NCI-H446 (cell line): ENCODE measurements at places on chromosomes 3 and 15.

DNA sequence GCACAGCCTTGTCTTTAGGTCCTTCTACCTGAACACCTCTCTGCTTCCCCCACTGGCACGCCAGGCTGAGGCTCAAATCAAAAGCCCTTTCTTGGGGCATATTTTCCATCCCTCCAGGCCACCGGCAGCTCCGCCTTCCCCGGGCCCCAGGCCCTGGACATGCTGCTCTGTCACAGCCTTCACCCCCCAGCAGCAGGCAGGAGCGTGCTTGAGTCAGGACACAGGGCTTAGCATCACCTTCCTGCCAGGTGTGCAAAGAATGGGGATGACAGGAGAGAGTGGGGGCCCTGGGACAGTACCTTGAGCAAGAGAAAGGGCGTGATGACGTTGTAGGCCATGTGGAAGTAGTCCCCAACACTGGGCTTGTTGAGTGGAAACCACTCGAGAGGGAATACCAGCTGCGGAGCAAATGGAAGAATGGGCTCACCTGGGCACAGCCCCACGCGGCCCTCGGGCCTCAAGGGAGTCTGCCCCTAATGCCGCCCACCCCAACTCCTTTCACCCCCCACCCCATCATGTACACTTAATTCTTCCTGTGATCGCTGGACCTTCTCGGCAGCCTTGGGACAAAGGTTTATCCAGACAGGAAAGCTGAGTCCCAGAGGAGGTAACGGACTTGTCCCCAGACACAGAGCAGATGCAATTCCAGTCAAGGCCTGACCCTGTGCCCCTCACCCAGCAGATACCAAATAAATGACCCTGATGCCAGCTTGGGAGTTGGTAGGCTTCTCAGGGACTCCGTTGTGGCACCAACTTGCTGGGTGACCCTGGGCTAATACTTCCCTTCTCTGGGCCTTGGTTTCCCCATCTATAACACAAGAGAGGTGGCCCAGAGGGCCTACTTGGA, 9.1 kb upstream of the CALML4 start:
- no peak for DNase-seq

GRCh38 chr3:78496501-78496900, 1271.3 kb downstream of the ROBO1 start:
- DNase-seq: peak; percentile 61

GRCh38 chr15:94677202-94677790, 445.9 kb downstream of the MCTP2 start:
- no peak for DNase-seq

DNA sequence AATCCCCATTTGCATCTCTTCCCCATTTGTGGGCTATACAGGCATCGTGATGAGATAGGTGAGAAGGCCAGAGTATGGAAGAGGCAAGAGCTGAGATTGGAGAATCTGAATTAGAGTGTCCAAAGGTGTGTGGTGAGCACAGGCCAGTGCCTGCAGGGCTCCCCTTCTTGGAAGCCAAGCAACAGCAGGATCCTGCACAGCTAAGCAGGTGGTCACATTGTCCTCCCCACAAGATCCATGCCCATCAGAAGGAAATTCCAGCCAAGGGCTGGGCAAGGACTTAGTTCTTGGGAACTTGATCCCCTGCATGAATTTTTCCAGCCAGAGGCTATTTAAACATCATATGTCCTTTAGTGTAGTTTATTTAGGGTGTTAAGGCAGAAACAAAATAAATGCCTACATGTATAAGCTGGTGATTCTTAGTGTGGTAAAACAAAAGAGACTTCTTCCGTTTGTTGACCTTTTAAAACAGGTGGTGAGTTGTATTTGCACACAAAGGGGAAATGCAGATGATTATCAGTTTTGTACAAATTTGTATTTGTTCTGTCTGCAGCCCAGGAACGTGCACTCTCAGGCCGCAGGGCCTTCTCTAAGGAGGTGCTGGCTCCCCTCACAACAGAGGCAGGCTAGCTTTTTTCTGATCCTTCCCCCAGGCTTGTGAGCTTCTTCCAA, 110.2 kb downstream of the PLCL2 start:
- DNase-seq: no peak

DNA sequence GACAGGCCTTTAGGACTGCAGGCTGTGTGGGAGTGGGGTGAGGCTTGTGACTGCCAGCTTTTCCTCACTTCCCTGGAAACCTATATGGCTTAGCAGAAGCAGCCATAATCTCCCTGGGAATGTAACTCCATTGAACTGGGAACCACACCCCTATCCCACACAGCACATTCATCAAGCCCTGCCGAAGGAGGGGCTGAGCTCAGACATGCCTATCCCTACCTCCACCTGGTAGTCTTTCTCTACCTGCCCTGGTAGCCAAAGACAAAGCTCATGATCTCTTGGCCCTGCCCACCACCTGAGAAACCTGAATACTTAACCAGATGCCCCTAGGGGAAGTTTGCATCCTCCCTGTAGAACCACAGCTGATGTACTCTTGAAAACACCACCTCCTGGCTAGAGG, 219.8 kb downstream of the UNC13C start:
- no peak for DNase-seq

- no peak for DNase-seq
Measured at GRCh38 chr3:176794406-176794805, 402.9 kb downstream of the TBL1XR1 start.

GRCh38 chr15:60525341-60526039, 46.5 kb upstream of the ICE2 start:
- no peak for DNase-seq

- no peak for DNase-seq
Measured at GRCh38 chr3:59605318-59605717, 555.5 kb upstream of the CFAP20DC start.

DNA sequence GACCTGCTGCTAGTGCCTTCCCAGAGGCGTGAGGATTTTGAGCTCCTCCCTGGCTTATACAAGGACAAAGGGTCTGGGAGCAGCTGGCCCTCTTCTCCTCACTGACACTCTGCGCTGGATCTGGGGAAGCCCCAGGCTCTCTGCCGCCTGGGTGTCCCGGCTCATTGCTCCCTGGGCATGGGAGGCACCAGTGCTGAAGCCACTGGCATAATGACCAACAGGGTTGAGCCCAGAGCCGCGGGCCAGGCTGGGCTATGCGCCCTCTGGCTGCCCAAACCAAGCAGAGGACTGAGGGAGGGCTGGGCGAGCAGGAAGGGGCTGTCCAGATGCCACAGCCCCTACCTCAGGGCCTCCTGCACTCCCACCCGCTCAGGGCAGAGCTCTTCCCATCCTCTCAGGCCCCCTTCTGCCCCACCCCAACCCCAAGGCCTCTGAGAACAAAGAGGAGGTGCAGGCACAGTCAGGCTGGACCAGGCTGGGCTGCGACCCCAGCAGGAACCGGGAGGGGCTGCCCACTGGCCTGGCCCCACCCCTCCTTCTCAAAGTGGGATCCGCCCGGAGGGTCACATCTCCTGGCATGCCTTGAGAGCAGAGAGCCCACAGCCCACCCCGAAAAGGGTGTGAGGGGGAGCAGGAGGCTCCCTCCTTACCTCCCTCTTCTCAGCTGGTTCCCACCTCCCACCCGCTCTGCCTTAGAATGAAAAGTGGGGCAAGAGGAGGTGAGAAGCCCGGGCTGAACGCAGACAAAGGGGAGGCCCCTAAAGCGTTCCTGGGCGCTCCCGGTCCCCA, 1.6 kb downstream of the LINGO1 start:
- no peak for DNase-seq

DNA sequence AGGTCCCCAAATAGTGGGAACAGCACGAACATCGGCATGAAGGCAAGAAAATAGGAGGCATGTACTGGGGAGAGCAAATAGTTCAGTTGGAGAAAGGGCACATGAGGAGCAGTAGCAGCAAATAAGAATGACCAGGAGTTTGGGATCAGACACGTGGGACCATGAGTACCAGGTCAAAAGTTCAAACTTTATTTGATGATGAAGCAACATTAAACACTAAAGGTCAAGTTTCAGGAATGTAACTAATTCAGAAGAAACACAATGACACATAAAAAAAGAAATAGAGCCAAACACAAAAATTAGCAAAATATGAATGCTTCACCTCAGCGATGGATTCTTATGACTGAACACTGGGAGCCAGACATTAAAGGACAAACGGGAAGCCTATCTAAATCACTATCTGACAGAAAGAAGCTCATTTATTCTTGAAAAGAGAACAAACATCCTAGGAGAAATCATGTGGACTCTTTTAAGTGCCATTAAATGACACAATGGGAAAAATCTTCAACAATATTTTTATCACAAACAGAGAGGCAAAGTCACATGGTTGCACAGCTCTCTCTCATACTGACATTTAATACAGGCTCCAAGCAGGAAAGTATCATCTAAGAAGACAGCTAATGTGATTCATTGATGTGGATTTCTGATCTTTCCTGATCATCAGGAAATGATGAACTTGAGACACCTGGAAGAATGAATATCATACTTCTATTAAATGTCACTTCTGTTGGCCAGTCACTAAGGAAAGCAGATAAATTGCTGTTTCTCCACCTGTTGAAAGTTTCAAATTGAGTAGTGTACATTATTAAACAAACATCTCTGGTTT, 216.9 kb upstream of the THBS1 start:
- DNase-seq: no peak

DNA sequence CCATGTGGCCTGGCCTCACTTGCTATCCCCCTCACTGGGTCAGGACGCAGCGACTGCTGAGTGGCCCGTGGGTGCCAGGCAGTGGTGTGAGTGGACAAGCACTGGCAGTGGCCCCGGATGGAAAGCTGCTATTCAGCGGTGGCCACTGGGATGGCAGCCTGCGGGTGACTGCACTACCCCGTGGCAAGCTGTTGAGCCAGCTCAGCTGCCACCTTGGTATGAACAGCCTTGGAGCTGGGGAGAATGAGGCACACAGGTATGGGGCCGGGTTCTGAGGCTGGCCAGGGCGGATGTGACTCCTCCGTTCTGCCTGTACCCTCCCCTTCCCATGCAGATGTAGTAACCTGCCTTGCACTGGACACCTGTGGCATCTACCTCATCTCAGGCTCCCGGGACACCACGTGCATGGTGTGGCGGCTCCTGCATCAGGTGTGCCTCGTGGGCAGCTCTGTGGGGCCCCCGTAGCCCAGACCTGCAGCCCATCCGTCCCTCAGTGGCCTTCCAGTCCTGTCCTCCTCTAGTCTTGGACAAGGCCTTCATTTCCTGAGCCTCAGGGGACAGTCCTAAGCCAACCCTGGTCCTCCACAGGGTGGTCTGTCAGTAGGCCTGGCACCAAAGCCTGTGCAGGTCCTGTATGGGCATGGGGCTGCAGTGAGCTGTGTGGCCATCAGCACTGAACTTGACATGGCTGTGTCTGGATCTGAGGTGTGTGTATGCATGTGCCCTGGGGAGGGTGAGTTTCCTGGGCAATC, 28.2 kb downstream of the NBEAL2 start:
- DNase-seq: no peak

DNA sequence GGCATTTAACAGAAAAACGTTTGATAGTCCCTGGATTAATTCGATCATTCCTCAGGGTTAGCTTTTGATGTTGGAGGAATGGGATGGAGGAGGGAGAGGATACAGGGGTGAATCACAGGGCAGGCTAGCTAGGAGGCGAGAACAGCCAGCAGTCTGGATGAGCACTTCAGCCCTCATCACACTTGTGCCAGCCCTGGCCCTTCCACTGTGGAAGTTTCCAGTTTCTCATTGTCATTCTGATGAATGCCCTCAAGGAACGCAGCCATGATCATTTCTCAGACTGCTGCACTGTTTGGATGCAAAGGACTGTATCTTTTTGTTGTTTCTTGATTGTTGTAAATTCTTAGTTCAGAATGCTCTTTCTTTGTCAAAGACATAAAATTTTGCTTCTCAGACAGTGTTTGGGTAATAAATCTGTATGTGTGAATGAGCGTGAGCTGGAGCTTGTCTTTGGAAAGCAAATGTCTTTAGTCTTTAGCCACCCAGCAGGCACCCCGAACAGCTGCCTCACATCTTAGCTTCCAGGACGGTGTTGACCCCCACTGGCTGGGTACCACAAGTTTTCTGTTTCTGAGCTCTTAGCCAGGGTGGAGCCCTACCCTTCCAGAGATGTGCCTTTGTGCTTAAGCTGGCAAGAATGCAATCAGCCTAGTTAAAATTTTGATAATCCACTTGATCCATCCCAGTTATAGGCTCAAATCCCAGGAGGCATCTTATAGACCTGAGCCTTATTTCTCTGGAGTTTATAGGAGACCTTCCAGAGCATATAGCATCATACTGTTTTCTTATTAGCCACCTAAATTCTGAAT, 121.1 kb downstream of the PDCD6IP start:
- no peak for DNase-seq

GRCh38 chr3:128263946-128264345, 110.7 kb downstream of the EEFSEC start:
- no peak for DNase-seq

DNA sequence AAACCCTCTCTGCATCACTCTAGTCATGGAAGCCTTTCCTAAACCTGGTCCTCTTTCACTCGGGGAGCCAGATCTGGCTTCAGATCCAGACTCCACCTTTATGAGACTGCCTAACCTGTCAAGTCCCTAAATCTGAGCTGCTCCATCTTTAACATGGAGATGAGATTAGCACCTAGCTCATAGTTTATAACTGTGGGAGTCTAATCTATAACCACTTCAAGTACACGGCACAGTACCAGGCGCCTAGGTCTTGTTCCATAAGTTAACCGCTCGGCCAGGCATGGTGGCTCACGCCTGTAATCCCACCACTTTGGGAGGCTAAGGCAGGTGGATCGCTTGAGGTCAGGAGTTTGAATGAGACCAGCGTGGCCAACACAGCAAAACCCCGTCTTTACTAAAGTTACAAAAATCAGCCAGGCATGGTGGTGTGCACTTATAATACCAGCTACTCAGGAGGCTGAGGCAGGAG, 30.3 kb downstream of the TPM1 start:
- no peak for DNase-seq

DNA sequence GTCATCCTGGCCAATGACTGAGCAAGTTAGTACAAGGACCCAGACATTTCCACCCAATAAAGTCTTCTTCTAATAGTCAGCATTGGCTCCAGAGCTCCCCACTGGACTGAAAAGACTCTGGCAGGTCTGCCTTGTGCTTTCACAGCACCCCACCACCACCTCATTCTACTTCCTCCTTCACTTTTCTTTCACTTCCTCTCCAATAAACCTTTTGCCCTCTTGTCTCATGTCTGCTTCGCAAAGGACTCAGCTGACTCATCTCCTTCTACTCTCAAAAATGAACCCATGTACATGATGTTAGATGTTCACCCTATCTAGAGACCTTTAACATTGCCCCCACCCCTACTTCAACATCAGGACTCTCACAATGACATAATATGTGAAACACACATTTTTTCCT, 181.0 kb upstream of the PPP2R3A start:
- no peak for DNase-seq

DNA sequence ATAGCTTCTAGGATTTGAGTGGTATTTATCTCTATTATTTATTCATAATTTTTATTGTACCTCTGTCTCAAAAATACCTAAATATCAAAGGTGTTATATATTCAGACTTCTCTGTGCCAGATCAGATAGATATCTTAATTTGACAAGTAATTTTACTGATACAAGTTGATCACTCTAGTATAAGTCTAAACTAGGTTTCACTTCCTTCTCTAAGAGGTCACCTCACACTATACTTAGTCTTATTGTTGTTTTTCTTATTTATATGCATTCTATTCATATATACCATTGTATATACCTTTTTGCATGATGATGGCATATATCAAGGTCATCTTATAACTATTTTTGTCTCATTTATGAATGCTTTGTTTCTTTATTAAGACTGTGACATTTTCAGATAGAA, 26.4 kb upstream of the HGD start:
- DNase-seq: no peak

- DNase-seq: no peak
Measured at GRCh38 chr15:64749167-64749566, 26.2 kb downstream of the RBPMS2 start.

- DNase-seq: no peak
Measured at GRCh38 chr15:99450896-99451358, 114.9 kb upstream of the MEF2A start.
